NK-92 treated with Interleukin-12 subunit alpha and Interleukin-12 subunit beta, amount 100 ng/mL, for 24 hours (cell line): ENCODE measurements at places on chromosomes 2 and 18.

DNA sequence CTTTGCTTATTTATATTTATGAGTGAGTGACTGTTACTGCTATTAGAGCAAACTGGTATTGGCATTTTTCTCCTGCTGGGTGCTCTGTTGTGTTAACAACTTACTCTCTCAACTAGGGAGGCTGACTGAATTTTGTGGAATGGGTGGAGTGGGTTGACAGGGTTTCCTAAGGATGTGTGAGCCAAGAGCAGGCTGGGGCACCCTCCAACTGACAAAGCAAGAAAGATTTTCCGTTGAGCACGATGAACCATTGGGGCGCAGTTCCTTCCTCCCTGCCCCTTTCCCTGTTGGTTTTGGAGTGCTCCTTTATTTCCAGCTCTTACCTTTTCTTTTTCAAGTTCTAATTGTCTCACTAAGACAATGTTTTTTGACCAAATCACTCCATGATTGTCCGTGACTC is 20.3 kb downstream of the SEH1L start:
- no peak for DNase-seq

- no peak for DNase-seq
Observed at GRCh38 chr2:148253685-148254084, 232.8 kb downstream of the MBD5 start.

DNA sequence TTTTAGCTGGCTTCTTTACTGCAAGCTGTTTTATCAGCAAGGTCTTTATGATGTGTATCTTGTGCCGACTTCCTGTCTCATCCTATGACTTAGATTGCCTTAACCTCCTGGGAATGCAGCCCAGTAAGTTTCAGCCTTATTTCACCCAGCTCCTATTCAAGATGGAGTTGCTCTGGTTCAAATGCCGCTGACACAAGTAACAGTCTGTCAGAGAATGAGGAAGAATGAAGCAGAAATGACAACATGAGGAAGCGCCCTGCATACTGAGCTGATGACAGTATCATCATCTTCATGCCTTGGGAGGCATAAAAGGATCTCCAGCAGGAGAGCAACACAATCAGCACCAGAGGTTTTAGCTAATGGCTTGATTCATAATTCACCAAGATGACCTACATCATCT is 309.4 kb downstream of the NBAS start:
- no peak for DNase-seq

- no peak for DNase-seq
Observed at GRCh38 chr18:11767935-11768334, 78.9 kb downstream of the GNAL start.

DNA sequence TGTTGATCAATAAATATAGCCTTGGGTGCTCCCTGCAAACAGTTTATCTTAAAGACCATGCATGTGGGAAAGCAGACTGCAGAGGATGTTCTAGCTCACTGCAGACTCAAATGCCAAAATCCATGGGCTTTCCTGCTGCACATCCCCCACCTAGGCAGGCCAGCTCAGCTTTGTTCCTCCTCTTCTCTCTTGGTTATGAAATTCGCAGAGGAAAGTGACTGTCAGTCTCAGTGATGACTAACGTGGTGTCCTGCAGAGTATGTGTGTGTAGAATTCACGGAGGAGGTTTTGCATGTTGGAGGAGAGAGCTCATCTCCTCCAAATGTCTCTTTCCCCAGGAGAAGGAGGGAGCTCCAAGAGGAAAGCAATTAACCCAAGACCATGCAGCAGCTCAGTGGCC is 21.4 kb upstream of the KCNS3 start:
- DNase-seq: no peak

DNA sequence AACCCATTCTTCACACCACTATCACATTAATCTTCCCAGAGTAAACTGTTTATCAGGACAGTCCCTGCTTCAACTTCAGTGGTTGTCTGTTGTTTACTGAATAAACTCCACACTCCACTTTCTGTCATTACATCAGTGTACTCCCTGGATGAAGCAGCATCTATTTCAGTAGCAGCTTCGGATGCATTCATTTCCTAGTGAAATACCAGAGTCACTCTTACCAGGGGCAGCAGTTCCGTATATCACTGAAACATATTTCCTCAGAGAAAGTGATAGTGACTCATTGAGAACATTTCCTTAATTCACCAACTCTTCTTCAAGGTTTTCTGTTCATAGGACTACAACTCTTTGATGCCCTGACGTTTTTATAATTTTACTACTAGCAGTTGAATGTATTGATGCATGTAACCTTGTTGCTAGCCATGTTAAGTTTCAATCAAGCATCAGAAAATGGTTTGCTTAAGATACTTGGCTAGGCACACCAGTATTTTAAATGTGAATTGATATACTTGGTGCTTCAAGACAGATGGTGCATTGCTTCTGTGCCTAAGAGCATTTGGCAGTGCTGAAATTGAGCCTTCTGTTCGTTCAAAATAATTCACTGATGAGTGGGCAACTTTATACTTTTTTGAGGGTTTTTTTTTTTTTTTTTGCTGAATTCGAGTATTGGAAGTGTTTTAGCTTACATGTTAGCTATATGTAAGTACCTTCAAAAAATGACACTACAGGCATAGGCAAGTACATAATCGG is 92.3 kb downstream of the UBE2E3 start:
- DNase-seq: no peak

GRCh38 chr2:98893911-98894321 is 42.1 kb downstream of the CRACDL start:
- no peak for DNase-seq

GRCh38 chr2:240464514-240465241 is 29.2 kb downstream of the GPC1 start:
- no peak for DNase-seq

DNA sequence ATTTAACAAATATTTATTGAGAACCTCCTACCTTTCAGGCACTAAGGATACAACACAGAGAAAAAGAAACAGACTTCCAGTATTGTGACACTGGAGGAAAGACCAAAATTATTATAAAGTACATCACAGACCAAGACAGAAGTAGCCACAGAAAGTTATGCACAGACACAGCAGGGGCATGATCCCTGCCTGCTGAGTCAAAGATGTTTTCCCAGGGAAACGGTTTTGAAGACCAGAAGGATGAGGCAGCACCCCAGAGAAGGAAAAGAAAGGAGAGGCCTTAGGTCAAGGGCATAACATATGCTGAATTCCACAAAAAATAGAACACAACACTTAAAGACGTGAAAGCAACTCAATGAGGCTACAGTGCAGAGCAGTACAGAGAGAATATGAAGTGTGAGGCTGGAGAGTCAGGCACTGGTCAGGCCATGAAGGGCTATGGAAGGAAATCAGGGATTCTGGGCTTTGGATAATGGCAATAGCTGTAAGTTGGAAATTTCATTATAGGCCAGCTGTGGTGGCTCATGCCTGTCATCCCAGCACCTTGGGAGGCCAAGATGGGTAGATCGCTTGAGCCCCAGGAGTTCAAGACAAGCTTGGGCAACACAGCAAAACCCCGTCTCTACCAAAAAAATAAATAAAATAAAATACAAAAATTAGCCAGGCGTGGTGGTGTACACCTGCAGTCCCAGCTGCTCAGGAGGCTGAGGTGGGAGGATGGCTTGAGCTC is 8.2 kb downstream of the ADAM17 start:
- DNase-seq: no peak

GRCh38 chr2:38528008-38528442 is 74.7 kb downstream of the HNRNPLL start:
- no peak for DNase-seq

GRCh38 chr18:48418539-48419276 is 9.5 kb upstream of the ZBTB7C start:
- no peak for DNase-seq

GRCh38 chr2:61018318-61018755 is 282 bp upstream of the PUS10 start:
- DNase-seq: no peak

DNA sequence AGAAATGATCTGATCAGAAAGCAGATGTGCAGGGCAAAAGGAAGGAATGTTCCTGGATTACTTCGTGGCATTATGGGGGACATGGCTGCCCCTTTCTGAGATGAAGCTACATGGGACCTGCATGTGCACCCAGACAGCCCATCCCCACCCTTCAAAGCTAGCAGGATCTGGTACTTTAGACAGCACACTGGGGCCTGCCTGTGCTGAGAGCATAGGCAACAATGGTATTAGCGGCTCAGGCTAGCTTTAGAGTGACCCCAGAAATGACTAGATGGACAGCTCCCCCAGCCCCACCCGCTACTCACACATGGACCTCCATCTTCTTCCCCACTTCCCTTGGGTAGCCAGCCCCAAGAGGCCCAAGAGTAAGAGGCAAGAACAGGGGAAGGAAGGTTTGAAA is 61.5 kb upstream of the NFE2L2 start:
- no peak for DNase-seq

DNA sequence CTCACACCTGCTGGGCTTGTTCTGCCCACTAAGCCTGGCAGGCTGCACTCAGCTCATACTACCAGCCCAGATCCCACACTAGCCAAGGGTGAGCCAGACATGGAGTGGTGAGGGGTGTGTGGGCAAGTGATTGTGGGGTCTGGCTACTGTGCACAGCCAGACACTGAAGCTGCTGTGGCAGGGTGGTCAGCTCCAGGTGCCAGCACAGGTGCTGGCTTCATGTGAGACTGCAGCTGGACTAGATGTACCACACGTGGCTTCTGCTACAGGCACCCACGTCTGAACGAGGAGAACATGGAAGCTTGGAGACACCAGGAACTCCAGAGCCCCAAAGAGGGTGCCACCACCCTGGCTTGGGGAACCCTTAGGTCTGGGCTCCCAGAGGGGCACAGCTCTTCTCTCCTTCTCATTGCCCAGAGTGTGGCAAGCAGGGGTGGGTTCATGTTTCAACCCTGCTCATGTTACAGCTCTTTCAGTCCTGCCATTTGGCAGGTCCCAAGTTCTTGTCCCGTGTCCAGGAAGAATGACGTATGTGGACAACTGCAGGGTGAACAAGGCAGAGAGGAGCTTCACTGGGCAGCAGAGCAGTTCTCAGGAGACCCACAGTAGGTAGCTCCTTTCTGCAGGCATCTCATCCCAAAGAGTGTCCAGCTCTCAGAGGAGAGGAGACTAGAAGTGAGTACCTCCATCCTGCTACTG is 1624.2 kb upstream of the TMEFF2 start:
- DNase-seq: no peak

DNA sequence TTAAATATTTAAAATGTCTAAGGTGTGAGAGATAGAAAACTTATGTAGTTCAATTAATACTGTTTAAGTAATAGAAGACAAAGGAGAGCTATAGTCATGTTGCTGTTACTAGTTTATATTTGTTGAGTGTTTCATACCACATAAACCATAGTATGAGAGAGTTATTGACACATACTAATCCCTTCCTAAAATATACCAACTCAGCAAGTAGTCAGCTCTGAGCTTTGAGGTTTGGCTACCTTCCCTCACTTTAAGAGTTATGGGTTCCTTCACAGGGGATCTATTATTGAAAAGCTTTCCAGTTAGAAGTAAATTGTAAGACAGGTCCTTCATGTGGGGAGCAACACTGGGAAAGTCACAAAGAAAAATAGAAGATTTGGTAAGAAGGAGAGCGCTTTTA is 701.6 kb upstream of the ZEB2 start:
- no peak for DNase-seq

GRCh38 chr2:121490584-121491133 is 40.0 kb upstream of the RNU4ATAC start:
- no peak for DNase-seq

DNA sequence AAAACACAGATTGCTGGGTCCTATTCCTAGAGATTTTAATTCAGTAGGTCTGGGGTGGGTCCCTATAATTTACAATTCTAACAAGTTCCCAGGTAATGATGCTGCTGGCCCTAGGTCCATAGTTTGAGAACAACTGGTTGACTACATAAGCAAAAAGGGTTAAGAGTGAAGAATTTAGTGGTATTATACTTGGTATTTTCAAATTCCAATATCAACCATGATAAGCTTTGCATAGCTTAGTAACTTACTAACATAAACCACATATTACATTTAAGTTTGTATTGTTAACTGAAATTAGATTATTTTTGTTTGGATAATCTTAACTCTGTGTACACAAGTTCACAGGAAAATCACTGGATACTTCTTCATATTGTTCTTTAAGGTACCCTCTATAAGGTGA is 862.9 kb upstream of the ACVR2A start:
- DNase-seq: no peak

- no peak for DNase-seq
Observed at GRCh38 chr2:52391621-52392020, 1359.7 kb upstream of the NRXN1 start.

- DNase-seq: no peak
Observed at GRCh38 chr2:73000808-73001570, 70.5 kb downstream of the SFXN5 start.

DNA sequence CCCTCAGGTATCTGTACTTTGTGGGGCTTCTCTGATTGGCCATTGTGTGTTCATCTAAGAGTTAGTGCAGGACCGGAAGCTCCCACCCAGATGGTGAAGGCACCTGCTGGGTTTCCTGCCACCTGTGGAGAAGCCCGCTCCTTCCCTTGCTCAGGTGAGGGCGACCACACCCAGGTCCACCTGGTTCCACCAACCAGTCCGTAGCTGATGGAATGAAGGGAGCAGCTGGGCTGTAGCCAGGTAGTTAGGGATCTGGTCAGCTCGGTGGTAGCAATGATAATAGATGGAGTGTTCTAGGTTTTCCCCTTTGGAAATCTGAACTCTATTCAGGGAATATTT is 16.0 kb downstream of the SH3BP4 start:
- DNase-seq: no peak

- DNase-seq: no peak
Observed at GRCh38 chr2:120673571-120674061, 62.1 kb upstream of the GLI2 start.

GRCh38 chr2:238939074-238939473 is 91.2 kb downstream of the TWIST2 start:
- no peak for DNase-seq

GRCh38 chr2:102063487-102063911 is 71.7 kb downstream of the IL1R2 start:
- DNase-seq: peak; percentile 30

GRCh38 chr2:184799379-184799778 is 201.1 kb downstream of the ZNF804A start:
- DNase-seq: no peak

- no peak for DNase-seq
Observed at GRCh38 chr2:68031542-68032160, 31.2 kb downstream of the C1D start.

- DNase-seq: no peak
Observed at GRCh38 chr2:48808311-48808710, 52.8 kb upstream of the LHCGR start.

DNA sequence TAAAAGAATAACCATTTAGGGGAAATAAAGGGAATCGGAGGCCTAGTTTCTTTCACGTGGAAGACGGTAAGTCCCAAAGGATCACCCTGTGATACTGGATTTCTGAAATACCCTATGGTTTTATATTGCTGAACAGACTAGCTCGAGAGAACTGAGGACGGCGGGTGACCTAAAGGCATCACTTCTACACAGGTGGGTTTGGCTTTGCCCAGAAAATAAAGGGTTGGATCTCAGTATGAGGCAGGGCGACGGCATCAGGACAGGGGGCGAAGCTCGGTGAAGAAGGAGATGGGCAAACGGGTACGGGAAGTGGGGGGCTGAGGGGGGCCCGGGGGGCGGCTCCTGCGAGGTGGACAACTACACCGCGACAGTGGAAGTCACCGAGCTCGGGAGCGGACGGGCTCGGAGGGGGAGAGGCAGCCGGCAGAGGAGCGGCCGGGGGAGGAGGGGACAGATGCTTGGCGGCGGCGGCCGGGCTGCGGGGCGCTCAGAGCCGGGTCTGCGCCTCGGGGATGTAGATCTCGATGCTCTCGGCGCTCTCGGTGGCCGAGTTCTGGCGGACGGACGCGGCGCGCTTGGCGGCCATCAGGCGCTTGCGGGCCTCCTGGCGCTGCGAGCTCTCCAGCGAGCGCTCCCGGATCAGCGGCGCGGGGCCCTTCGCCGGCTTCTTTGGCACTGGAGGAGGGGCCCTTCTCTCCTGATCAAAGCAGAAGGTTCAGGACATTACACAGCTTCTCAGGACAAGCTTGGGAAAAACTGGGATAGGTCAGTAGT is 48.9 kb downstream of the TGIF1 start:
- DNase-seq: no peak
